Erythroblast (primary cell): ENCODE measurements at places on chromosomes 2 and 18.

DNA sequence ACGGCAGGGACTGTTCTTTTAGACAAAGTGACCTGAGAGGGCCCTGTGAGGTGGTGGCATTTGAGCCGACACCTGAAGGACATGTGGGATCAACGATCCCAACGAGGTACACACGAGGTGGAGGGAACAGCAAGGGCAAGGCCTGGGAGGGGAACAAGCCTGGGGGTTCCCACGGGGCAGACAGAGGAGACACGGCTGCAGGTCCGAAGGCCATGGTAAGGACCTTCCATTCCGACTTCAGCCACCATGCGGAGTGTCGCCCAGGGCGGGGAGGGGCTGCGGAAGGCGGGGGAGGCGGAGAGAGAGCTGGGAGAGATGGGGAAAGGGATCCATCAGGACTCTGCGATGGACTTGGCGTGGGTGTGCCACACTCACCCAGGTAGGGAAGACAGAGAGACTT is 151.8 kb downstream of the HDAC4 start:
- no peak for DNase-seq

GRCh38 chr18:47594621-47595086 is 335.8 kb downstream of the SMAD2 start:
- no peak for DNase-seq

GRCh38 chr2:11466307-11467128 is 557 bp upstream of the E2F6 start:
- DNase-seq, result peak; percentile 37

GRCh38 chr2:172252154-172252553 is 149.5 kb upstream of the DLX2 start:
- DNase-seq, result no peak

DNA sequence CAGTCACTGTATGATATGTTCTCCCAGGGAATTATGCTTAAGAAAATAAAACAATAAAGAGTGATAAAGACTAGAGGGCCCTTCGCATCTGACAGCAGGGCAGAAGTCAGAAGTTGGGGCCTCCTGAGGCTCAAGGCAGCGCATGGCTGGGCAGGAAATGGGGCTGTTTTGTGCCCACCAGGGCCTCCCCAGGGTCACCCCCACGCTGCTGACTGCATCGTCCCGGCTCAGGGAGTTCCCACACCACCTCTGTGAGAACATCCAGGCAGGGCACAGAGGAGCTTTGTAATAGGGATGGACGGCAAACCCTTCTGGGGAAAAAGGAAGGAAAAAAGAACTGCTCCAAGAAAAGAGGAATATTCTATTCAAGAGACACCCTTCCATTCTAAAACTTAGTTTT is 41.2 kb downstream of the PAX3 start:
- no peak for DNase-seq

DNA sequence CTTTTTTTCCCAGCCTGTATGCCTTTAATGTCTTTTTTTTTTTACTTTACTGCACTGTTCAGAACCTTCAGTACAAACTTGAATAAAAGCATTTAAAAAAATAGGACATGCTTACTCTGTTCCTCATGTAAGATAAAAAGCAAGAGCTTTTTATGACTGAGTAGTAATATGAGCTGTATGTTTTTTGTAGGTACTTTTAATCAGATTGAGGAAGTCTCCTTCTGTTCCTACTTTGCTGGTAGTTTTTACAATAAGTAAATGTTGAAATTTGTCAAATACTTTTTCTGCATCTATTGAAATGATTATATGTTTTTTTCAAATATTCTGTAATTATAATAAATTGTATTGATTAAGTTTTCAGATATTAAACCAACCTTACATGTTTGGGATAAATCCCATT is 189.8 kb downstream of the FAM210A start:
- no peak for DNase-seq

GRCh38 chr2:157592948-157593347 is 35.7 kb downstream of the ACVR1C start:
- no peak for DNase-seq

DNA sequence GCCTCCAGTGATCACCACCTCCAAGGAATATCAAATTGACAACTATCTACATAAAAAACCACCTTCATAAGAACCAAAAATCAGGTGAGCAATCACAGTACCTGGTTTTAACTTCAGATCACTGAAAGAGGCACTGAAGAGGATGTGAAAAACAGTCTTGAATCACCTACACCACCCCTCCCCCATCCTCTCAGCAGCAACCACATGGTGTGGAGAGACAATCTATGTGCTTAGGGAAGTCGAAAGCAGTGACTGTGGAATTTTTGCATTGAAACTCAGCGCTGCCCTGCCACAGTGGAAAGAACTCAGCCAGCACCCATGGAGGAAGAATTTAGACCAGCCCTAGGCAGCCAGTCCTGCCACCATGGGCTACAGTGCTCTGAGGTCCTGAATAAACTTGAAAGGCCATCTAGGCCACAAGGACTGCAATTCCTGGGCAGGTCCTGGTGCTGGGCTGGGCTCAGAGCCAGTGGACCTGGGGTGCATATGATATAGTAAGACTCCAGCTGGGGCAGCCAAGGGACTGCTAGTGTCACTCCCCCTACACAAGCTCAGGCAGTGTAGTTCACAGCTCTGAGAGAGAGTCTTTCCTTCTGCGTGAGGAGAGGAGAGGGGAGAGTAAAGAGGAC is 75.6 kb downstream of the ATL2 start:
- DNase-seq, result peak; percentile 25

GRCh38 chr2:100983684-100984310 is 18.3 kb upstream of the RPL31 start:
- DNase-seq, result no peak

GRCh38 chr18:47912794-47913585 is 17.5 kb downstream of the SMAD2 start:
- DNase-seq, result peak; percentile 29

GRCh38 chr2:120899771-120900170 is 164.1 kb downstream of the GLI2 start:
- DNase-seq, result no peak
